ENCODE measurements at places on chromosomes 3 and 15.

DNA sequence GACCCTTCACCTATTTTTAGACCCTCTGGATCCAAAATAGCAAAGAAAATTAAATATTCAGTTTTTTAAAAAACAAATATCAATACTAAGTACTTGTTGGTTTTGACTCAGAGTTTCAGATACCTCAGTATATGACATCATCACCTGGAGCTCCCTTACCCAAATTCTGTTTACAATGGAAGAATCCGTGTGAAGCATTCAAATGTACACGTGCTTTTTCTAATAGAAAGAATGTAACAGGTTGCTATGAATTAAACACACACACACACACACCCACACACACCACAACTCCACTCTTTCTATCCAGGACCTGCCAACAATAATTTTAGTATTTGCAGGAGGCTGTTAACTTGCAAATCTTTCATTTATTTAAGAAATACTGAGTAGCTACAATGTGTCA is 221.8 kb downstream of the THRB start:
- DNase-seq = no peak

DNA sequence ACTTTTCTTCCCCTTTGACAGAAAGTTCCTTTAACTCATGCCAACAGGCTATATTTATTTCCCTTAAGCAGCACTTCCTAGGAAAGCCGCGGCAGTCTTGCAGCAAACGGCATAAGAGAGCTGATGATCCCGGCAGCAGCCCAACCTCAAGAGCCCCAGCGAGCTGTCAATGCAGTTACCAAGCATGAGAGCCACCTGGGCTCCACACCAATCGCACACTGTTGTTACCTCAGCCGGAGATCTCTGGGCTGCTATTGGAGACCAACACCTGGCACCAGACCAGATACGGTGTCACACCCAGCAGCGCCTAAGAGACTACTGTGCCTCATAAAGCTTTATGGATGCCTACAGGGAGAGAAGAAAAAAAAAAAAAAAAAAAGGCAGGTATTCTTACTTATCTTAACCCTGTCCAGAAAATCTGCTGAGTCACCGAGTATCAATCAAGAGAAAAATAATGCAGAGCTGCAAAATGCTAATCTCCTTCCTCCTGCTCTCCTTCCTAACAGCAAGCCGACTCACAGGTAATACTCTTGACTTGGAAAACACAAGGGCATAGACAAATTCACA is 11.7 kb downstream of the ABCC5 start:
- DNase-seq = peak; percentile 3

DNA sequence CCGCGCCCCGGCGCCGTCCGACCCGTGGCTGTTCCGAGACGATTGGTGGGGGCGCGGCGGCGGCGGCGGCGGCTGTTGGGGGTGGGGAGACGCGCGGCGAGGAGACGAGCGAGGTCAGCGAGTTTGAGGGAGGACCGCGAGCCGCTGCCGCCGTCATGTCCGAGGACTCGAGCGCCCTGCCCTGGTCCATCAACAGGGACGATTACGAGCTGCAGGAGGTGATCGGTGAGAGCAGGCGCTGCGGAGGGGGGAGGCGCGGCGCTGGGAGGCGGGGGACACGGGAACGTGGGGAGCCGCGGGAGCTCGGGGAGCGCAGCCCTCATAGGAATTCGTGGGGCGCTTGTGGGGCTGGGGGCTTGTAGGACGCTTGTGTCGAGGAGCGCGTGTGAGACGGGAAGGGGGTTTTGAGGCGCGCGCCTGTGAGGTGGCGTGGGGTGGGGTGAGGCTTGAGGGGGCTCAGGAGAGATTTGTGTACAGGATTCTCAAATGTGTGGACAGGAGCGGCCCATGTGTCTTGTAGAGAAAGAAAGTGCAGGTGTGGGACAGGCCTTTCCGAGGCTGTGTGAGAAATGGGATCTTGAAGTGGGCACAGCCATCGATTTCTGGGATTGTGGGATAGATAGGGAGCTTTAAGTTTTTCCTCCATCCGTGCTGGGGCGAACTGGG is 518 bp downstream of the OXSR1 start:
- no peak for DNase-seq

DNA sequence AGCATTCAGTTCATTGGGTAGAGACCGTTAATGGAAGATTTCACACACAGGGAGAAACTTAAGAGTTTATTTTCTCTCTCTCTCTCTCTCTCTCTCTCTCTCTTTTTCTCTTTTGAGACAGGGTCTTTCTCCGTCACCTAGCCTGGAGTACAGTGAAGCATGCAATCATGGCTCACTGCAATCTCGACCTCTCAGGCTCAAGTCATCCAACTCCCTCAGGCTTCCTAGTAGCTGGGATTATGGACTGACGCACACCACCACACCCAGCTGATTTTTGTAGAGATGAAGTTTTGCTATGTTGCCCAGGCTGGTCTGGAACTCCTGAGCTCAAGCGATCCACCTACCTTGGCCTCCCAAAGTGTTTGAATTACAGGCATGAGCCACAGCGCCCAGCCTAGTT is 1.6 kb downstream of the WDR72 start:
- DNase-seq = no peak

DNA sequence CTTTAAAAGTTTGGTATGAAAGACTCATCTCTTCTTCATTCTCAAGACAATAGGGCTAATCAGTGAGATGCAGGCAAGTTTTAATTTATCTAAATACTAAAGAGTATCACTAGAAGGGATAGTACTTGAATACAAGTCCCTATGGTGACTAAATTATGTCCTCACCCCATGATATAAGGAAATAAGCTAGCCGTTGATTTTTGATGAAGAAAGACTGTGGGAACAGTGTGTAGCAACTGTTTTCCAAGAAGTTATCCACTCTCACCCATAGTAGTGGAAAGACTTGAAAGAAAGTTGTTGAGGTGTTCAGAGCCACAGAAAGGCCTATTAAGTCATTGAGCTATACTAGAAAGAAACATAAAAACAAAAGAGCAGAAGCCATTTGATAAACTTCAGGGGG is 36.7 kb downstream of the PIK3CA start:
- no peak for DNase-seq

GRCh38 chr3:105835606-105836005 is 33.2 kb downstream of the CBLB start:
- DNase-seq = no peak

DNA sequence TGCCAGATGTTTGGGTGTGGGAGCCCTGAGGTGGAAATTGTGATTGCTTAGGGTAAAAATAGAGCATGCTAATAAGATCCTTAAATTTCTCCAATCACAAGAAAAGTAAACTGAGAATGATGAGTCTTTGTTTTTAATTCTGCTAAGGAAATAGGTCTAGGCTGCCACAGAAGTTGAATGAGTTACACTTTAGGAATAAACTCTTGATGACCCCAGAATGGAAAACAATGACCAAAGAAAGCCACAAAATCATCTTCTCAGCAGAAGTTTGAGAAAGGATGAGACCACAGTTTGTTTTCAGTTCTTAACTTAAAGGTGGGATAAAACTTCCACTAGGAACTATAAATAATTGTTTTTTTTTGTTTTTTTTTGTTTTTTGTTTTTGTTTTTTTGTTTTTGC is 164.6 kb upstream of the BCL6 start:
- DNase-seq = no peak

All from CD4-positive, alpha-beta T cell treated with Interleukin-1 beta for 1 hour (primary cell).